A673 (cell line): ENCODE measurements at places on chromosomes 3 and 15. TPM values are rescaled to one million over a fixed set of nuclear protein-coding genes. Genes with fewer than 3 reads are reported as not detected.

The CYP1A2 gene
- total RNA-seq: not detected in 2 replicates

The SSUH2 gene
- 2.5 and 3.6 TPM in 2 replicates for total RNA-seq

DNA sequence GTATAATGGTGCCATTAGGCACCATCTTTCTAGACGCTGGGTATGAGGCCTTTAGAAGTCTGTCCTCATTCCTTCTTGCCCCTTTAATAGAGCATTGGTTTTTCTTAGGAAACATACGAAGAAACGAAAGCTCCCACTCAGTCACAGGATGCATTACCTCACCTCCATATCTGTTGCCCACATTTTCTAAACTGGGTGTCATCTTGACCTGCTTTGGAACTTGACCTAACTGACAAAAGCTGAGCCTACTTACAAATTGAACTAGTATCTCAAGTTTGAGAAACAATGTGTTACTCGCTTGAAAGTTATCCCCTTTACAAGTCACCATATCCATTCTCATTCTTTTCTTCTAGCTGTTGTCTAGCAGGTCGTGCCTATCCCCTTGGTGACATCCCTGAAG, 102.7 kb downstream of the VPS8 start:
- H3K4me1 ChIP-seq: no peaks in the 10 kb centered on the region
- no peak overlapping the region for H3K4me3 ChIP-seq
- H3K27ac ChIP-seq: no peak overlapping the region
- no peaks in the 10 kb centered on the region for H3K27me3 ChIP-seq
- no peak for DNase-seq
- no peaks in the 10 kb centered on the region for H3K36me3 ChIP-seq

DNA sequence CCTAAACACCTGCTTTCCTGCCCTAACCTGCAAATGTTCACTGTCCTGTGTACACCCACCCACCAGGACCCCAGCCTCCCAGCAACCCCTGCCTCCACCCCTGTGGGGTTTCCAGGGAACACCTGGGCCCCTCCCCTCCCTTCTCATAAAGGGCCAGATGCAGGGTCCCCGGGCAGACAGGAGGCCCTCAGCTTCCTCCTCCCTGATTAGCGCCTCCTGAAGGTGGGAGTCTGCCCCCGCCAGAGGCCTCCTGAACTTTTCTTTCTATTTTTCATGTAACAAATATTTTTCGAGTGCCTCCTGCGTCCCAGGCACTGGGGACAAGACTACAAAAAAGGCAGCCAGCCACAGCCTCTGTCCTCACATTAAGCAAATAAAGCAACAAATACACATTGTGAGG, 135.4 kb upstream of the LINGO1 start:
- no peak overlapping the region for H3K27ac ChIP-seq
- no peaks in the 10 kb centered on the region for H3K4me1 ChIP-seq
- no peak overlapping the region for H3K4me3 ChIP-seq
- no peaks in the 10 kb centered on the region for H3K36me3 ChIP-seq
- H3K27me3 ChIP-seq: no peaks in the 10 kb centered on the region
- DNase-seq: no peak

DNA sequence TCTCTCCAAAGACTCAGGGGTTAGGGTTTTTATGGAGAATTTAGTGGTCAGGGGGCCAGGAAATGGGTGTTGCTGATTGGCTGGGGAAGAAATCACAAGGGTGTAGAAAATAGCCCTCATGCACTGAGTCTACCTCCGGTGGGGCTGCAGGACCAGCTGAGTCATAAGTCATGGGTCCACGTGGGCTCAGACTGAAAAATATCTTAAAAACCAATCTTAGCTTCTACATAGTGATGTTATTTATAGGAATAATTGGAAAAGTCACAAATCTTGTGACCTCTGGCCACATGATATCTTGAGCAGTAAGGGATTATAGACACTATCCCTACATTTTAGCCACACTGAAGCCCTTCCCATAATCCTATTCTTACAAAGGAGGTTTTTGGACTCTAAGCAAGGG, 224.0 kb downstream of the DPH6 start:
- H3K4me1 ChIP-seq: no peaks in the 10 kb centered on the region
- no peak overlapping the region for H3K27ac ChIP-seq
- H3K27me3 ChIP-seq: no peaks in the 10 kb centered on the region
- DNase-seq: no peak
- no peaks in the 10 kb centered on the region for H3K36me3 ChIP-seq
- no peak overlapping the region for H3K4me3 ChIP-seq

DNA sequence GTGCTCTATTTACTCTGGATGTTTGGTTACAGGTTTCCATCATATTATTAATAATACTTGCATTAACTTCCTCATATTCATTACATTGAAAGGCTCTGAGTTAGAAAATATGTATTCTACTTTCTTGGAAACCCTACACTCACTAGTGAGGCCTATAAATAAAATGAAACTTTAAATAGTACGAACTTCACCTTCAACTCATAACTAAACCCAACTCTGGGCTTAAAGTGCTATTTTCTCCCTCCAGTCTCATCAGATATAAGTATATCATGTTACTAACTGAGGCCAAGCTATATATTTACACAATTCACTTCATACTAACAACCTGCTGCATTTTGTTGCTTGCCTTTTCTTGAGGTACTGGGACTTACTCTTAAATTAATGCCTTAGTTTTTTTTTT, 306.7 kb downstream of the TIGIT start:
- H3K27me3 ChIP-seq: no peaks in the 10 kb centered on the region
- H3K4me1 ChIP-seq: no peaks in the 10 kb centered on the region
- no peak overlapping the region for H3K27ac ChIP-seq

The ACP3 gene
- 13.9 and 14.6 TPM in 2 replicates for total RNA-seq

The ABI3BP gene
- 4.3 and 5.2 TPM in 2 replicates for total RNA-seq

DNA sequence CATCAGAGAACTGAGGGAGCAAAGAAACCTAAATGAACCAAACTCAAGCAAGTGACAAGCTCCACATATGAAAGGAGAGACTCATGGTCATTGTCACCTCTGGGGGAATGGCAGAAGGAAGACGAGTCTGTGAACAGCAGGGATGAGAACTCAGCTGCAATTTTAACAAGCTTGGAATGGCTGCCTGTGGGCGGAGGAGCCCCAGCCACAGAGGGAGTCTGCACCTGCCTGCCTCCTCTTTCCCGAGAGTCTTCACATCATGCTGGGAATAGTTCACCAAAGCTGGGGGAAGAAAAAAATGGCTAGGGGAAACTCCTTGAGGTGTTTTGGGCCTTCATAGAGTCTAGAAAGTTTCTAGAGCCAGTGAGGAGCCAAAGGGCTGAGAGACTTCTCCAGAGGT, 21.3 kb upstream of the BHLHE40 start:
- H3K27ac ChIP-seq: no peak overlapping the region
- H3K4me1 ChIP-seq: no peaks in the 10 kb centered on the region
- no peaks in the 10 kb centered on the region for H3K36me3 ChIP-seq
- DNase-seq: no peak

- no peak overlapping the region for H3K4me3 ChIP-seq
- no peaks in the 10 kb centered on the region for H3K36me3 ChIP-seq
- H3K27me3 ChIP-seq: no peaks in the 10 kb centered on the region
Measured at GRCh38 chr3:45446706-45447105, 58.3 kb downstream of the LARS2 start.

The BCL2A1 gene
- total RNA-seq: not detected in 2 replicates

DNA sequence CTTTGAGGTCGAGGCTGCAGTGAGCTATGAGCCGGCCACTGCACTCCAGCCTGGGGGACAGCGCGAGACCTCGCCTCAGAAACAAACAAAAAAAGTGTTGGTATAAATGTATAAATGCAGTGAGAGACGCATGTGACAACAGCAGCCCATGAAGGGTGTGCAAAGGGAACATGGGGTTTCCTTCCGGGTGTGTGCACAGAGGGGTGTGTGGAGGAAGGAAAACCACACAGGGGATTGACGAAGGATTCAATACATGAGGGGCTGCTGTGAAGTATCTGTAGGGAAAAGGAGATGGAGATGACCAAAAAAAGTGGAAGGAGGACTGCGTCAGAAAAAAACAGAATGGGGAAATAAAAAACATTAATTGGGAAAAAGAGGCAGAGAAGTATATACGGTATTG, 1.1 kb downstream of the MTFMT start:
- peak overlapping the region; percentile 75 for H3K4me3 ChIP-seq
- no peak overlapping the region for H3K27ac ChIP-seq
- H3K36me3 ChIP-seq: peaks cover 12% of the 10 kb centered on the region
- H3K4me1 ChIP-seq: peaks cover 6% of the 10 kb centered on the region
- no peaks in the 10 kb centered on the region for H3K27me3 ChIP-seq
- no peak for DNase-seq

GRCh38 chr3:172449466-172450149, 1.4 kb upstream of the GHSR start:
- peaks cover 100% of the 10 kb centered on the region for H3K27me3 ChIP-seq
- H3K4me1 ChIP-seq: no peaks in the 10 kb centered on the region
- no peak overlapping the region for H3K27ac ChIP-seq
- no peaks in the 10 kb centered on the region for H3K36me3 ChIP-seq
- peak; percentile 51 for DNase-seq
- no peak overlapping the region for H3K4me3 ChIP-seq

DNA sequence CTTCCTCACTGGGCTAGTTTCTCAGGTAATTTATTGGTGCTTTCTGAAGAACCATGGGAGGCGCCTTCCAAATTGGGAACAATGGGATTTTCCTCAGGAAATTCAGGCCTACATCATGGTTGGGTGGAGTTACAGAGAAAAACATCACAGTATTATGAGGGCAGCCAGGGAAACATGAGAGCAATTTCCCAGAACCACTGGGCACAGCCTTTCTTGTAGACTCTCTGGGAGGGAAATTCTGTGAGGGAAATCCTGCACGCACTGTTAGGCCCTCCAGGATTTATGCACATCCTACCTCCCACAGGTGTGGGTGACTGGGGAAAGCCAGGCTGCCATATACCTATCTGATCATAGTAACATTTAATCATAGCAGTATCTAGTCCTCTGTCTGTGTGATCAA, 13.2 kb downstream of the POPDC2 start:
- H3K4me3 ChIP-seq: no peak overlapping the region
- no peak overlapping the region for H3K27ac ChIP-seq
- DNase-seq: no peak
- H3K4me1 ChIP-seq: no peaks in the 10 kb centered on the region

The CFAP161 gene
- total RNA-seq: 1.6 and 2.8 TPM in 2 replicates

DNA sequence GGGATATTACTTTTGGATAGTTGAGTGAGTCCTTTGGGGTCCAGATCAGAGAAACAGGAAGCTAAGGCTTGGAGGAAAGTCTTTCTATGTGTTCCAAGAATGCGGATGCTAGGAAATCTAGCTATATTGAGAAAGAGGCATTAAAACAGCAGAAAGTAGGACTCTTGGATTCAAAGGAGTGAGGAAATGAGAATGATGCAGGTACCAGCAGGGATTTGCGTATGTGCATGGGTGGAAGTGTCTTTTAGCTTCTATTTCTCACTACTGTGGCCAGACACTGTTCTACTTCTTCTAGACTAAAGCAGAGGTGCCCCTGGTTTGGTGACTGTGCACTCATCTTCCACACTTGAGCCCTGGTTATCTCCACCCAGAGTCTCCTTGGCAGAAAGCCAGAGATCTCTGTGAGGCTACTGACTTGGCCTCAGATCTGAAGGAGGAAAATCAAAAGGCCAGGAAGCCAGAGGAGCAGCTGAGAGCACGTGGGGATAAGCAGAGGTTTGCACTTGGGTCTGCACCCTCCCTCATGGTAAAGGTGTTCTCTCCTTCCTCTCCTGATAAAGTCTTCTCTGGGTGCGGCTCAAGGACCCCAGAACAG, 44.3 kb downstream of the ATP2B2 start:
- no peak overlapping the region for H3K27ac ChIP-seq
- DNase-seq: no peak
- no peaks in the 10 kb centered on the region for H3K27me3 ChIP-seq
- no peak overlapping the region for H3K4me3 ChIP-seq
- no peaks in the 10 kb centered on the region for H3K36me3 ChIP-seq
- H3K4me1 ChIP-seq: no peaks in the 10 kb centered on the region

The NFKBIZ gene
- 11.5 and 15.1 TPM in 2 replicates for total RNA-seq

DNA sequence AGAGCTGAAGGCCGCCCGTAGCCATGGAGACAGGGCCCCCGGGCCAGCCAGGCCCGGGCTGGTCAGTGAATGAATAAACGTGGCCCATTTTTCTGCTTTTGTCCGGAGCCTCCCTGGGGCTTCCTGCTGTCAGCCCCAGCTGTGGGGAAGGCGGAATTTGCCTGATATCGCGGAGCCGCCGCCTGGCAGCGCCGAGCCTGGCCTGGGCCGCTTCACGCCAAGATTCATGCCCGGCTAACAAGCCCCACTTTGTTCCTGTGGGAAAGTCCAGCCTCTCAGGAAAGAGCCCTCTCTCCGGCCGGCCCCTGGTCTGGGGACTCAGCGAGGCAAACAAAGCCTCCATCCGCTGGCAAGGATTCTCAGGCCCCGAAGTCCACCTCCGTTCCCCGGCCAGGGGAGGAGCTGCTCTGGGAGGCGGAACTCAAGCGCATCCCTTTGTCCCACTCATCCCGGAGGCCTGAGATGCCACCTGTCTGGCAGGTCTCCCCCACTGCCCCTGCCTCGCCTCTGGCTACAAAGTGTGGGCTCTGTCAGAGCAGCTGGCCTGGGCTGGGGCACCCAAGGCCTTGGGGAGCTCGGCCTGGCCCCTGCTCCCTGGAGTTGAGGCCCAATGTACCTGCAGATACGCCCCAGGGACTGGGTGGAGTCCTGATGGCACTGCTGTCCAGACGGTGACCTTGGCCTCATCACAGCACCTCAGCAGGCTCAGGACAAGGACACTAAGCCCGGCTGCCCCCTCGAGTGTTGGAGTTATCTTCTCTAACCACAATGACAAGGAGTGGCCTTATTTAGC, 51.6 kb upstream of the SLC6A11 start:
- no peak overlapping the region for H3K4me3 ChIP-seq
- no peak overlapping the region for H3K27ac ChIP-seq
- no peaks in the 10 kb centered on the region for H3K27me3 ChIP-seq
- no peaks in the 10 kb centered on the region for H3K36me3 ChIP-seq
- DNase-seq: no peak
- H3K4me1 ChIP-seq: no peaks in the 10 kb centered on the region

GRCh38 chr15:55954862-55955605, 38.4 kb downstream of the NEDD4 start:
- H3K4me3 ChIP-seq: no peak overlapping the region
- H3K4me1 ChIP-seq: no peaks in the 10 kb centered on the region
- H3K36me3 ChIP-seq: no peaks in the 10 kb centered on the region
- no peak for DNase-seq
- H3K27ac ChIP-seq: no peak overlapping the region

DNA sequence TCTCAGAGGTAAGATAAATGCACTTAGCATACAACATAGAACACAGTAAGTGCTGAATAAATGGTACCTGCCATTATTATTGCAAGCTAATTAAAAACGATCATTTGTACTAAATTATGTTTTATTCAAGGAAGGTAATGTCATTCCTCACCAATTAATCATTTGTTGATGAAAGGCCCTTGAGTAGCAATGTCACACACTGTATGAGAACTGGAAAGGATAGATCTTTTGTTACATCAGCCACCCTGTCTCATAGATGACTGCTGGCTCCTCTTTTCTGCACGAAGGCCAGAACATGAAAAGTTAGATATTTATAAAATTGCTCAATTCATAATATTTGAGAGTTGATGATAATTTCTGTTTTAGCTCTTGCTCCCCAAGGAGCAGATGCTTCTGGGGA, 415.4 kb downstream of the RBMS3 start:
- H3K36me3 ChIP-seq: no peaks in the 10 kb centered on the region
- no peaks in the 10 kb centered on the region for H3K27me3 ChIP-seq
- no peak for DNase-seq
- peak overlapping the region; percentile 80 for H3K27ac ChIP-seq
